ENCODE measurements at places on chromosomes 1 and 21.

DNA sequence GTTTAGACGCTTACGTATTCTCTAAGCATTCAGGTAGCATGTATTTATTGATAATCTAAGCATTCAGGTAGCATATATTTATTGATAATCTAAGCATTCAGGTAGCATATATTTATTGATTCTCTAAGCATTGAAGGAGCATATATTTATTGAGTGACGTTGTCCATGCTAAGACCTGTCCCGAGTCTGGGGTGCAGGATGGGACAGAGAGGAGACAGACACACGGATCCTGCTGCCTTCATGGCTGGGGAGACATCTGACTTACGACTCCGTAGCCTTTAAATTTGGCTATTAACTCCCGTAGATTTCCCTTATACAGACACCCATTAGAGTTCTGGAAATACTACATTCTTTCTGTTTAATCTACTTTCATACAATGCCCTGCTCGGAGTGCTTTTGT, 982 bp downstream of the SCCPDH start:
- no peak for DNase-seq

DNA sequence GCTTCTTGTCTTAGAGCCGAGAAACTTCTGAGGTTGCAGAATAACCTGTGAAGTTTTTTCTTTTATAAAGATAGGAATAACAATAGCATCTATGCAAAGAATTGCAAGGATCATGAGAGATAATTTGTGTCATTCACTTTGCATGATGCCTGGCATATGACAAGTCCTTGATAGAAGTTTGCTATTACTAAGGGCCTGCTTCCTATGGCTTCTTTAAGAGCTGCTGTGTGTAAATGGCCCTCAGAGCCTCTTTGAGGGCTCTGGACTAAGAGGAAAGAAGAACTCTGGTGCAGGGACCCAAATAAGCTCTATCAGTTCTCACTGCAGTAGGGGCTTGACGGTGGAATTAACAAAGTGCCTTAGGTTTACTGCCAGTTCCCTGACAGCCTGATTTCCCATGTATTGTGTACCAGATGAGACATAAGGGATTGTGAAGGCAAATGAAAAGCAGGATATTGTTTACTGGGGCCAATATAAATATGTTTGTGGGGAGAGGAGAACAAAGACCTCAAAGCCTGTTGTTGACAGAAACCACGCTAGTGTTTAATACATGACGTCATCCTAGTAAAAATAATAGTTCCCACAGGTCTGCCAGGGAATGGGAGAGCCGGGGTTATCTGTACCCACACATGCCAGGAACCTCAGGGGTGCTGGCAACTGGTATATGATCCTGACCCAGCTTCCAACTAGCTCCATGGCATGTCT, 131.2 kb upstream of the UBE2U start:
- DNase-seq: no peak

GRCh38 chr1:38261574-38261973, 215.0 kb upstream of the POU3F1 start:
- DNase-seq: no peak

DNA sequence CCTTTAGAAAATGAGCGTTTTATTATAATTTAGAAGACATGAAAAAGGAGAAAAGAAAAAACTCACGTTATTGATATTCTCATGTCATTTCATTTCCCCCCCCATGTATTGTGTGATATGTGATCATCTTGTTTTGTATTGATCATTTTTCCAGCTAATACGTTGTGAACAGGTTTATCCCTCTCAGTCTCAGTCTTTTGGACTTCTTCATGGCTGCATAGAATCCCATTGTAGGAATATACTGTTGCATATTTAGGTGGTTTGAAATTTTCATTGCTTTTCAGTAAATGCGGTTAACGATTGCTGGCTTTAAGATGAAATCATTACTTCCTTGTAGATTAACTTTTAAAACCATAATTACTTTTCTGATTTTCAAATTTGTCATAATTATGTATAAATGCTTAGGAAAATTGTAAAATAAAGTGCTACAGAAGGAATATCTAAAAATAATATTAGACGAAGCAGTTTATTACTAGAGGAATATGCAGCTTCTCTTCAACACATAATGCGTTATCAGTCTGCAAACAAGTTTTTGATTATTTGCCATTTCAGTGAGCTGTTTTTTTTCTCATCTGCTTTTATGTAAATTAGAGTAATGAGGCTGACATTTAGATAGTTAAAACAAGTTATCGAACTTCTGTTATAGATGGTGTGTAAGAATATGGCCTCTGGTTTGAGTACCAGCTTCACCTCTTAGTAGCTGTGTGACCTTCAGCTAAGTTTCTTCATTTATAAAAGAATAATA, 1.8 kb downstream of the SON start:
- no peak for DNase-seq

DNA sequence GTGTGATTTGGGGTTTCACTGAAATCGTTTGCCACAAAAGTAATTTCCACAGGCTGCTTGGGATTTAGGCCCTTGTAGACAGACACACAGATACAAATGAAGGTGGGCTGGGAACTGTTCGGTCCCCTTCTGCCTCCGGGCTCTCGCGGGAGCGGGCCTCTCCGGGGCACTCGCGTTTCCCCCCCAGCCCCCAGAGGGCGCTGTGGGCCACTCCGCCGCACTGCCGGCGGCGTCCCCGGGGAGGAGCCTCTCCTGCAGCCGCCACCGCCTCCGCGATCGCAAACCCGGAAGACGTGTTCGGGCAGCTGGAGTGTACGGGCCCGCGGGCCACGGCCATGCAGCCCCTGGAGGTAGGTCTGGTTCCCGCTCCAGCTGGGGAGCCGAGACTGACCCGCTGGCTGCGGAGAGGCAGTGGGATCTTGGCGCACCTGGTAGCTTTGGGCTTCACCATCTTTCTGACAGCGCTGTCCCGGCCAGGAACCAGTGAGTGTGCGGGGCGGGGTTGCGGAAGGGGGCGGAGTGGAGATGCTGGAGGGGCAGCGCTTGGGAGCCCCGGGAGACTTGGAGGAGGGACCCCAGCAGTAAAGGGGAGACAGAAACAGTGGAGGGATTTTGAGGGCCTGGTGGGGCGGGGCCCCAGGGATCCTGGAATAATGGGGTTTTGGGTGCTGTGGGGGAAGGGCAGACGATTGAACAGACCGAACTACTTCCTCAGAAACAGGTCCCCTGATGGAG, at the start of gene CYB561D1:
CYB561D1 (plus strand) TSS at position 290 of the 735 bp plus-strand sequence; CDS start at position 336, 46 bp downstream.
- DNase-seq: peak; percentile 85

- no peak for DNase-seq
These were observed 207.3 kb downstream of the SLC45A1 start for GRCh38 chr1:8525216-8525557.

DNA sequence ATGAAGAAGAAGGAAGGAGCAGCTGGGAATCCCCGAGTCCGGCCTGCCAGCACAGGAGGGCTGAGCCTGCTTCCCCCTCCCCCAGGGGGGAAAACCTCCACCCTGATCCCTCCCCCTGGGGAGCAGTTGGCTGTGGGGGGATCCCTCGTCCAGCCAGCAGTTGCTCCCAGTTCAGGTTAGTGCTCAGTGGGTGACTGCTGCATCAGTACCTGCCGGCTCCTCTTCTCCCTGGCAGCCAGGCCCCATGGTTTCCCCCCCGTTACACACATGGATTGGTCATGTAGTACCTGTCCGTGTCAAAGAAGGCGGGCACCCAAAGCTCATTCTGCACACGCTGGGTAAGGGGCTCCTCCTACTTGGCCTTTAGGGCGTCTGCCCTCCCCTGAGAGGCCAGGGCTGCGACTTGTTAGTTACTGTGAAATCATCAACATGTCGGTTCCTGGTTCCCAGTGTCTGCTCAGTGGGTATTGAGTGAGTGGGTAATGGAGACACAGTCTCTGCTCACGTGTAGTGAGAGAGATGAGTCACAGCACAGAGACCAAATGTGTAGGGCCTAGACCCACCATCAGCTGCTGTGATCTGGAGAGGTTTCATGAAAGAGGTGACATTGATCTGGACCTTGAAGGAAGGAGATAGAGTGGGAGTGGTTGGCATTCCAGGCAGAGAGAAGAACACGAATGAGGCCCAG, 11.5 kb downstream of the NECAP2 start:
- DNase-seq: no peak

DNA sequence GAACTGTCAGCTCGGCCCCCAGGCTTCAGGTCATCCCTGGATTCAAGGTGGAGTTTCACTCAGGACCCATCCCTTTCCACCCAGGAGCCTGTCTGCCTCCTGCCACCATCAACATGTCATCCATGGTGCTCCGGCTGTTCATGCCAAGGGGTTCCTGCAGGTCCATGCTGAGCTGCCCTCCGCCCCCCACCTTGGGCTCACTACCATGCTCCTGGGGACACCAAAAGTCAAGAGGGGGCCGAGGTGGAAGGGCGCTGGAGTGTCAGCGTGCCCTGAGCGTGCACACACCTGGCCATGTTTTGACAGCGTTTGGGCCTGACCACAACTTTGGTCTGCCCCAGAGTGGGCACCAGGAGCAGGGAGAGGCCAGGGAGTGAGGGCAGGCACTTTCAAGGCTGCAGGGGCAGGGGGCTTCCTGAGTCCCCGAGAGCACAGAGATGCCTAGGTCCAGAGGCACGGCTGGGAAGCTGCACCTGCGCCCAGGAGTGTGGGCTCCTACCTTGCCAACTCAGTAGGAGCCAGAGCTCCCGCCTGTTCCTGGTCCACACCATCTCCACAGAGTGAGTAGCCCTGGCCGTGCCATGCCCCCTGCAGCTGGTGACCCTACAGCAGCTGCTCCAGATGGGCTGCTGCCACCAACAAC, 639.6 kb upstream of the ZP4 start:
- no peak for DNase-seq

DNA sequence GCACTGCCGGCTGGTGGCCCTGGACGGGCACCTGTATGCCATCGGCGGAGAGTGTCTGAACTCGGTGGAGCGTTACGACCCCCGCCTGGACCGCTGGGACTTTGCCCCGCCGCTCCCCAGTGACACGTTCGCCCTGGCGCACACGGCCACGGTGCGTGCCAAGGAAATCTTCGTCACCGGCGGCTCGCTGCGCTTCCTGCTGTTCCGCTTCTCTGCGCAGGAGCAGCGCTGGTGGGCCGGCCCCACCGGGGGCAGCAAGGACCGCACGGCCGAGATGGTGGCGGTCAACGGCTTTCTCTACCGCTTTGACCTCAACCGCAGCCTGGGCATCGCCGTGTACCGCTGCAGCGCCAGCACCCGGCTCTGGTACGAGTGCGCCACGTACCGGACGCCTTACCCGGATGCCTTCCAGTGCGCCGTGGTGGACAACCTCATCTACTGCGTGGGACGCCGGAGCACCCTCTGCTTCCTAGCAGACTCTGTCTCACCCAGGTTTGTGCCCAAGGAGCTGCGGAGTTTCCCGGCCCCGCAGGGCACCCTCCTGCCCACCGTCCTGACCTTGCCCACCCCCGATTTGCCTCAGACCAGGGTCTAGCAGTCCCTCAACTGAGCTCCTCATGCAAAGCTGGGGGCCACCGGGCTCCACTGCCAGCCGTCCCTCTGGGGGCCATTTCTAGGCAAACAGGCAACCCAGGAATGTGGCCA, 2.1 kb downstream of the KLHDC7A start:
- DNase-seq: no peak

Measured in C1 segment of cervical spinal cord (tissue), 14 donors.